HS-27A (cell line): ENCODE measurements at places on chromosomes 3 and 15.

DNA sequence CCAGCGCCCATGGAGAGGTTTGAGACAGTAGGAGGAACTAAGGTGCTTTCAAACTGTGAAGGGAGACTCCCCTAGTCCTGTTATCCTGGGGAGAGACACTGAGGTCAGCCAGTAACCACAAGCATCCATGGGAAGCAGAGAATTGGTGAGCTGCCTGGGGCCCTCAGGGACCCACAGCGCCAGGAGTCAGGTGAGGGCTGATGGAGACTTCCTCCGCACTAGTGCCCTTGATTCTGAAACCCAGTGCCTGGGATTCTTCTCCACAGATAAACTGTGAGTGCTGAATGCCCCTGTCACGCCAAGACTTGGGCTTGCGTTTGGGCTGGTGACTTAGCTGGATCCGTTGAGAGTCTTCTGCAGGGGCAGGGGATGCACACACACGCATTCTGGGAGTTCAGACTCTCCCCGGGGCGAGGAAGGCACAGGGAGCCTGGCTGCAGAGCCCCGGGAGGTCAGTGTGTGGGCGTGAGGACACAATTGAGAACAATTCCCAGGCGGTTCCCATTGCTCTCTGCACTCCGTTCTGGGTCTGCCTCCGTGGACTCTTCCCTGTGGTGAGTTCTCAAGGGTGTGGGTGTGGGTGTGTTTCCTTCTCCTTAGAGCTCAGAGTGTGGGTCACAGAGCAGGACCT lies 37.9 kb upstream of the SLCO2A1 start:
- DNase-seq = no peak

DNA sequence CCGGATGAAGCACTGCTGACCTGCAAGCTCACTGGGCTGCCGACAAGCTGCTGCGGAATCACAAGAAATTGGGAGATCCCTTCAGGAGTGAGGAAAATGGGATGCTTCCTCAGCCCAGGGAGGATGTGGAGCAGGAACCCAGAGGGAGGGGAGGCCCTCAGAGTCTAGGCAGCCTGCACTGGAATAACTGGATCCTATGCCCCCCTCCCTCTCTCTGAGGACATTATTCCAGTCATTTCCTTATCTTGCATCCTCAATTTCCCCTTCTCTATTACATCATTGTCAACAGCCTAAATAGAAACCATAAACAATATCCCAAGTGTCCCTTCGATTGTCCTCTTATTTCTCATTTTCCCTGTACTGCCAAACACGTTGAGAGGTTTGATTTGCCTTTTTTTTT lies 169.0 kb downstream of the OPA1 start:
- no peak for DNase-seq

GRCh38 chr15:39642011-39642640 lies 61.2 kb downstream of the THBS1 start:
- peak; percentile 72 for DNase-seq

DNA sequence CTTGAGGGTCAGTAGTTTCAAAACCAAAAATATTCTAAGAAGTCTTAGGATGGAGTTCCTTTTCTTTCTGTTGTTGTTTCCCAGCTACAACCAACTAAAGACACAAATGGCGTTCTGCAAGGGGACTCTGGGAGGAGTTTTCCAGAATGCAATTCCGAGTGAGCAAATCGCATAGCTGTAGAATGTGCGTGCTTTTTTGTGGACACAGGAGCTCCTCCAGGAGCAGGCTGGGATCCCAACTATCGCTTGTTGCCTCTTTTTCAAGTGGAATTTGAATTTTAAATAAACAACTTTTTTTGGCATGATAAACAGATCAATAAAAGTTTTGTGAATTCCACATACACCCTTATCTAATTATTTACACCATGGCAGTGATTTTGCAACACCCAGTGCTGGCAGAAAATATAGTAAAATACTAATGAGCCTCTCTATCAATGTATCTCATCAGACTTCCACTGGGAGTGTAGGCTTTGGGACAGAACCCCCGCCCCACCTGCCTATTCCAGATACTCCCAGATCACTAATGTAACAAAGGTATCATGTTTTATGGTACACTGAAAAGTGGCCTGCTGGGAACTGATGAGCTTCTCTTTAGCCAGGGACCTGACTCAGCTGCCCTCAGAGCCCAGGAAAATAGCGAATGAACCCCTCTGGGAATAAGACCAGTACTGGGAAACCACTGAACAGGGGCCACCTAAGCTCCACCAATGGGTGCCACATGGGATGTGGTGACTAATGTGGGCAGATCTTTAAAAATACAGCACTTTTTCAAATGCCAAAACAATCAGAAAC lies 66.4 kb downstream of the LMCD1 start:
- DNase-seq = no peak

GRCh38 chr3:161969867-161970266 lies 473.3 kb downstream of the OTOL1 start:
- DNase-seq = no peak

DNA sequence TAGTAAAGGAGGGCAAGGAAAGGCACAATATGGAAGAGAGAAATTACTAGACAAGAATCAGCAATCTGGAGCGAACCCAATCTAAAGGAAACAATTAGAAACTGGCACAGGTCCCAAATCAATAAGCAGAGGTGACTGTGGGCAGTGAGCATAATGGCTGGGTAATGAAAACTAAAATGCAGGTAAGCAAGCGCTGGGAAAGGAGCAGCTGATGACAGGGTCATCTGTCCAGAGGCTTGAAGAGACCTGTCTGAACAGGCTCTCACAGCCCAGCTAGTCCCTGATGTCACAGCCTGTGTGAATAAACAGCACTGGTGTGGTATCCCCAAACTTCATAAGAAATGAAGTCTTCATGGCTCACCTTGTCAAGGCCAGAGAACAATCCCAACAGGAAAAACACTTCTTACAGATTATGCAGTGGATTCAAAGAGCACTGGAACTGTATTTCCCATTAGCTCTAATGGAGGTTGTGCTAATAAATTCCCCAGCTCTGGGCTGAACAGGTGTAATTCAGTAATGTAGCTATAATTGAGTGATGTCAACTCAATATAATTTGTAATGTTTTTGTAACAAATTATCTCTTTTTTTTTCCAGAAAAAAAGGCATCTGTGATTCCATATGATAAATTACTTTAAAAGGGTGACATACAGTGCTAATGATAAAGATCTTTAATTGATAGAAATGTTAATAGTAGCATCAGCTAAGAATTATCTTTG lies 197.3 kb downstream of the FHIT start:
- no peak for DNase-seq

DNA sequence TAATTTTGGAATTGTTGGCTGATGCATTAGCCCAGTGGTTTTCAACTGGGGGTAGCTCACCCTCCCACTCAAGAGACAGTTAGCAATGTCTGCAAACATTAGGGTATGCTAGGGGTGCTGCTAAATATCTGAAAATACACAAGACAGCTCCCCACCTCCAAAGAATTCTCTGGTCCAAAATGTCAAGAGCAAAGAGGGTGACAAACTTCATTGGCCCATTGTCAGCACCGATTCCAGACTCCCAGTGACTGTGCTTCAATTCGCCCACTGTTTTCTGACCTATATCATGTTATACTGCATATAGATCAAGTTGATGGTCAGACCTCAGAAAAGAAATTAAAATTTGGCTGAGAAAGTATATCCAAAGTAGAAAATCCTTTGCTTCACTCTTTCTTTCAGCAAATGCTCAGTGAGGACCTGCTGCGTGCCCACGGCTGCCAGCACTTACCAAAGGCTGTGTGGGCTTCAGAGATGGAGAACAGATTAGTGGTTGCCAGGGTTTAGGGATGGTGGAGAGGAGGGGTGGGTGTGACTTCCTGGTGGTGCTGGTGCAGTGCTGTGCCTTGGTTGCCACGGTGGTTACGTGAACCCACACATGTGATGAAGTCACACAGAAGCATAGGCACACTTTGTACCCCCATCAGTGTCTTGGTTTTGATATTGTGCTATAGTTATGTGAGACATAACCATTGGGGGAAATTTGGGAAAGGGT lies 204.0 kb downstream of the PLCL2 start:
- DNase-seq = no peak

GRCh38 chr15:25738171-25738965 lies 124.8 kb downstream of the ATP10A start:
- no peak for DNase-seq
